ENCODE measurements at places on chromosomes 7 and 10.

- DNase-seq = no peak
These were observed 198.1 kb downstream of the FZD1 start for GRCh38 chr7:91462316-91462715.

- DNase-seq = no peak
These were observed 227.4 kb downstream of the RAB11FIP2 start for GRCh38 chr10:117819304-117819703.

DNA sequence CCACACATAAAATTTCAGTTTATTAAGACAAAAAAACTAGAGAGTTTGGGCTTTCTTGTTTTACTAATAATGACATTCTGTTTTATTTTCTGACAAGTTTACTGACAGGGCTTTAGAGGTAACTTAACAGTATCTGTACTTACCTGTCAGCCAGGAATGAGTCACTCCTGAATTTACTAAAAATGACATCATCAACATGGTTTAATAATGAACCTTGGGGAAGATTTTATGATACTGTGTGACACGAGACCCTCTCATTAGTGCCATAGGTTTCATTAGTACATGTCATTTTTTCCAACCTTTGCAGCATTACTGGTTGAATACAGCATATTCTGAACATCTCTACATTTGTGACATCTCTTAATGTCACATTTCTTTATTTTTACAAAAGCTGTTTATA is 131.1 kb downstream of the KCND2 start:
- DNase-seq = no peak

DNA sequence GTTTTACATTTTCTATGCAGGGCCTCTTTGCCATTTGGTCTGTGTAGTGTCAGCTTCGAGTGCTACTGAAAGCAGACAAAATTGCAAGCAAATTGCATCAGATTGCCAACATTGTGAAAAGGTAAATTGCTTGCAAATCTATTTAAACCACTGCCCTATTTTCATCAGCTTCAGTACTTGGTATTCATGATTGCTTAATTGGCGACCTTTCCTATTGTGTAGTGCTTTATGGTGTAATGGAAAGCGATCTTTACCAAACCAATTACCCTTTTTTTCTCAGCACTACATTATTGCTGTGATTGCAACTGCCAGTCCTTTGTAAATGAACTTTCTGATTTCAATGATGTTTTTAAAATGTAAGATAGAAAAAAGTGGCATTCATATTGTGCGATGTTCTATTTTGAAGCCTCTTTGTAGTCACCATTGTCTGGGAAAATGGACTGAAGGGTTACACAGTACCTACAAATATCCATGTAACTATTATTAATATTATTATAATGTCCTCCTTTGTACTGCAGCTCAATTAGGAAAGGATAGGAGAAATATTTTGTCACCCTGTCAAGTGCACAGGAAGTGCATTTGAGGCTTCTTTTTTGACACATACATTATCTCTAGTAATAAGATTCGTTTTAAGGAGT is 177.7 kb upstream of the SP8 start:
- no peak for DNase-seq

DNA sequence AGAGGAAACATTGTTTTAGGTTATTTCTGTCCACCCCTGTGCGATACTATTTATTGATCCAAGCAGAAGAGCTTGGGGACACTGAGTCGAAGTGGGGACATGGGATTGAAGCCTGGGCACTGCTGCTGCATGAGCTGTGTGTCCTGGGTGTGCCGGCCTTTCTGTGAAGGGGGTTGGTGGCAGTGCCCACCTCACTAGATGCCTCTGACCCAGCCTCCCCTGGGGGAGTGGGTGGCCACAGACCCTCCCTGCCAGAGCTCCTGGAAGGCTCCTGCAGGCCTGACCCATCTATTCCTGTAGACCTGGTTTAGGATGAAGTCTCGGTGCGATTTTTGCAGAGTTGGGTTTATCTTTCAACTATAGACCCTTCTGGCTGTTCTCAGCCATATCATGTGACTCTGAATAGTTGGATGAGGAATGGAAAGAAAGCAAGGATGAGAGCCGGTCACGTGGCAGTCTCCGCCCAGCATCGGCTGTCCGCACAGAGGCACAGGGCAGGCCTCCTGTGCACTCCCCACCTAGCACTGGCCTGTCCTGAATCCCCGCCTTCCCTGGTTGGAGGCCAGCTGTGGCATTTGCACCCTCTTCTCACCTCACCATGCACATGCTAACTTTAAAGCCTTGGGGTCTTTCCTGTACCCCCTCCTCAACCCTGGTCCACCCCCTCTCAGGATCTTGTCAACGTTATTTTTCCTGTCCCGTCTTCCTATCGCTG is 17.6 kb upstream of the SH2D4B start:
- DNase-seq = no peak

DNA sequence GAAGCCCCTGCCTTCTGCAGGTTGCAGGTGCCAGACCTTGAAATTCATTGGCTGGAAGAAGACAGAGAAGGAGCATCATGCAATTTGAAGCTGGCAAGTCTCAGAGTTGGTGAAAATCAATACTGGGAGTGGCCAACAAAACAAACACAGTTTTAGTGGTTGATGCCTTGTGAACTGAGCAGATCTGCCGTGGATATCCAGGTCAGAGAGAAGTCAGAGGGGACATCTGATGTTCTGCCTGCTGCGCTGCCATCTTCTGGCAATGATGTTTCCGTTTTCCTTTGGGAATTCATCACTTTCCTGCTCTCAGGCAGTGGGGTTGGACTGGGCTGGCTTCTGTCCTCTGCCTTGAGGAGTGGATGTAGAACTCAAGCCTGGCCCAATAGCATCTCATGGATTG is 132.0 kb downstream of the RPS24 start:
- DNase-seq = no peak

- no peak for DNase-seq
These were observed 100.9 kb upstream of the FAM171A1 start for GRCh38 chr10:15472008-15472407.
